ENCODE measurements at places on chromosomes 2 and 18.

GRCh38 chr2:197010200-197011020 lies 83.9 kb upstream of the PGAP1 start:
- no peak for DNase-seq

- no peak for DNase-seq
These were observed 48.3 kb upstream of the MYL1 start for GRCh38 chr2:210363261-210363660.

DNA sequence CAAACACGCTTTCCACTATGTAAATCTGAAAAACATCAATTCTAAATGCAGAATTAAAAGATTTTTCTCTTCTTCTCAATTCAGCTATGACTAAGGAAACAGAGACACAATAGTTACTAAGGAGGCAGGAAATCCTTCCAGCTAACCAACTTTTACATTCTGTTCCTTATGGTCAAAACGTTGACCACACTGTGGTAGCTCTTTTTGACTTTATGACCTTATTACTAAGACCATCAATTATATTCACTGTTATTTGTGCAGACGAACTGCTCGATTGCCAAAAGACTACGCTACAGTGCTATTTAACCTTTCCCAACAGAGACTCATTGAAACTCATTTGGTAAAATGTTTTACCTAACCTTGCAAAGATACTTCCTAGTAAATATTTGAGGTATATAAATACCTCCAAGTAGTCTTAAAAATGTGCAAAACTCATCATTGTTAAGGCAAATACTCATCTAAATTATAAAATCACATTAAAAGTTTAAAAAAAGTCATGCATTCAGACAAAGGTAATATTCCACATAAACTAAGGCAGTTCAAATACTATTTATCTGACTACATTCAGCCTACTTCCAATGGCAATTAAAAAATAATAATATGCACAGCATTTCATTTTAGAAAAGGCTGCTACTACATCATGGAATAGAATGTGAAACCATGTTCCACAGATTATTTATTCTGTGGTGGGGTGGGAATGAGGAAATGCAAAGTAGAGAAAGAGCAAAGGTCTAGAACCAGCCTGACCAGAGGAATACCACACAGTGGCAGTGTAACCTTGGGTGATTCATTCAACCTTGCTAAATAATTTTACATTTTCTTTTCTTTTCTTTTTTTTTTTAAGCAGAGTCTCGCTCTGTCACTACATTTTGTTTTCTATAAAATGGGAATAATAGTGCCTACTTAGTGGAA lies 139.9 kb downstream of the THADA start:
- no peak for DNase-seq

GRCh38 chr18:24657444-24657842 lies 197.0 kb downstream of the HRH4 start:
- DNase-seq, result no peak

- DNase-seq, result no peak
These were observed 131.9 kb downstream of the MAP4K4 start for GRCh38 chr2:101829429-101829828.

DNA sequence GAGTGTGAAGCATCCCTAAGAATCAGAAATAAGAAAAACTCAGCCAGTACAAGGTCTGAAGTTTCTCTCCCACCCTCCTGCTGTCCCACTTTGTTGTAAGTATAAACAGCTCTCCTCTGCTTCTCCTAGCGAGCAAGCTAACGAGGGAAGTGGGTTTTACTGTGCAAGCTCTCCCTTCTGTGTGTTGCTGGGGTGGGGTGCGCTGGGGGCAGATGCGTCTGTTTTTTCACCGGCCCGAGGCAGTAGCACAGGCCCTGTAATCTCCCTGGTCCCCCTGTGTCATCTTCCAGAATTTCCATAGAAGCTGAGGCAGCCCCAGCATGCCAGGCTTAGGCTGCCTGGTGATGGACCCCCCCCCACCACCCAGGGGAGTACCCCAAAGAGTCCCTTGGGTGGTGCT lies 9.4 kb upstream of the CXCR4 start:
- no peak for DNase-seq

- no peak for DNase-seq
These were observed 89.9 kb upstream of the CD226 start for GRCh38 chr18:70037431-70038061.

GRCh38 chr2:240021488-240022104 lies 3.5 kb downstream of the NDUFA10 start:
- peak; percentile 52 for DNase-seq

DNA sequence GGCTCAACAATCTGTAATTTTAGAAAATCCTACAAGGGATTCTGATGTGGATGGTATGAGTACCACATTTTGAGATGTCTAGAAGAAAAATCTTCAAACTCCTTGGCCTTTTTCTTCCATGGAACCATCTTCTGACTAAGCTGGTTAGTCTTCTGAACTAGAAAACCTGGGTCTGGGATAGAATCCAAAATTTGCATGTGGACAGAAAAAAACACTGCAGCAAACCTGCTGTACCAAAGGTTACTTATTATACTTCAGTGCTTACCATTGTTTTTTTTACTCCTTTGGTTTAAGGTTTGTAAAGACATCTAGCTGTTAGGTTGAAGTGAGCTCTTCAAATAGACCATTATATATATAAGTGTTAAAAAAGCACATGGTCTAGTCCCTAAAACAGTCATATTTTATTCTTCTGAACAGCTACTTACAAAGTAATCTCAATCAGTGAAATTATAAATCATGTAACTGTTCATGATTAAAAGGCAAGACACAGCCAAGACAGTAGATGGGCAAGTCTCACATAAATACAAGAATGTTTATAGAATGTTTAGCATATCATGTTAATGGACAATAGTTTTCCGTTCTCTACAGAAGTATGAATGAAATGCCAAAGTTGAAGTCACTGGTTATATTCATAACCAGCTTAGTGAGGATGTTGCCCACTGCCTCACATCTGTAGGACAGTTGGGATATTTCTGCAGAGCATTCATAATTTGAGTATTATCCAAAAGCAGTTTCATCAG lies 85.5 kb downstream of the ORC4 start:
- DNase-seq, result no peak

GRCh38 chr2:196927376-196928225 lies 1.1 kb upstream of the PGAP1 start:
- peak; percentile 76 for DNase-seq

DNA sequence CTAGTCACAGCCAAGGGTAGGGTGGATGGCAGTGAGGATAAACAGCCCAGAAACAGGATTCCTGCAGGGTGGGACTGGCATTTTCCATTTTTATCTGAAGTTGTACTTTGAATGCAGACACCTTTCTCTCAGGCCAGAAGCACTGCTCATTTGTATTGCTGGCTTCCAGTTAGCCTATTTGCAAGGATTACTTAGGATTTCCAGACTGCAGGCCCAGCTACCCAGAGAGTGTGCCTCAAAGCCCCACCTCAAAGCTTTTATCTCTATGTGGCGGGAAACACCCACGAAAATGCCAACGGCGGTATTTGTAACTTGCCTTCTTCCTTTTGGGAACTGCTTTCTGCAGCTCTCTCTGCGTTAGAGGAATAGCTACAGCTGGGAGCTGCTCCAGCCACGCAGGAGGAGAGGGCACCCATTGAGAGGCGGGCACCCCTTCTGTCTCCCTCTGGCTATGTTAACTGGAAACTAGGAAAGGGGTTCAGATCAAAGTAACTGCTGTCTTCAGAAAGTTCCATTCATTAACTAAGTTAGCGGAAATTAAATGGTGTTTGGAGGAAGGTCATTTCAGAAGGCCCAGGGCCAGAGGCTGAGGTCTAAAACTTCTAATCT lies 144.9 kb downstream of the TGIF1 start:
- peak; percentile 33 for DNase-seq

DNA sequence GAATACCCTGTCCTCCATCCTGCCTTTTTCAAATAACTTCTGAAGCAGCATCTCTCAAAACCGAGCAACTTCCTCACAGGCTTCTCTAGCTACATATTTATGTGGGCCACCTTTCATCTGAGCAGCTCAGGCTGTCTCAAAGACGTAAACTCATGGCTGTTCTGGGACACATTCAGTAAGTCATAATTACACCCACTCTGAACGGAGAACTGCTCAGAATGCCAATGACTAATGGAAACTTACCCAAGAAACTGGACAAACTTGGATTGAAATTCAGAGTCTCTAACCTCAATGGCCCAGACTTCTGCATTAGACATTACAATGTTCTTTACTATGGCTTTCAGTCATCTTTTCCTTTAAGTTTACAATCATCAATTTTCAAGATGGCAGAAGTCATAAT lies 145.2 kb downstream of the RAD51AP2 start:
- peak; percentile 73 for DNase-seq

DNA sequence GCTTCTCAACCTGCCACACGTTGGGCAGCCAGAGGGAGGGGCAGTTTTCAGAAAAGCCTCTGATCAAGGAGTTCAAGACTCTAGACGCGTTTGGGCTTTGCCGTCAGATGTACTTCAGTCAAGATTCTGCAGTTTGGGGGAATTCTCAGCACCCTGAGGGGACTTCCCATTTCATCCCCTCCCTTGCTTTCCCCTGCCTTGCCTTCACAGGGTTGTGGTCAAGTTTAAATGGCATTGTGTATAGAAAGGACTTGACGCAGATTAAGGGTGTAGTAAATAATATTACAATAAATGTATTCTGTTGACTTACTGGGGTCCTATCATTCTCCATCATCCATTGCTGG lies 198.3 kb upstream of the NABP1 start:
- DNase-seq, result no peak

- no peak for DNase-seq
These were observed 19.3 kb upstream of the CD28 start for GRCh38 chr2:203687165-203687564.

- DNase-seq, result no peak
These were observed 57.8 kb downstream of the HIBCH start for GRCh38 chr2:190261851-190262250.

- DNase-seq, result no peak
These were observed 376.1 kb downstream of the IRS1 start for GRCh38 chr2:226423498-226423960.

- DNase-seq, result no peak
These were observed 947.2 kb upstream of the SLC39A10 start for GRCh38 chr2:194709840-194710239.

- DNase-seq, result no peak
These were observed 45.0 kb downstream of the SLC38A11 start for GRCh38 chr2:164910101-164910899.

- no peak for DNase-seq
These were observed 143.5 kb downstream of the B3GNT2 start for GRCh38 chr2:62339413-62339812.

- DNase-seq, result no peak
These were observed 72.5 kb upstream of the RNF152 start for GRCh38 chr18:61965311-61965710.

GRCh38 chr2:84894131-84894586 lies 11.3 kb upstream of the TMSB10 start:
- no peak for DNase-seq

DNA sequence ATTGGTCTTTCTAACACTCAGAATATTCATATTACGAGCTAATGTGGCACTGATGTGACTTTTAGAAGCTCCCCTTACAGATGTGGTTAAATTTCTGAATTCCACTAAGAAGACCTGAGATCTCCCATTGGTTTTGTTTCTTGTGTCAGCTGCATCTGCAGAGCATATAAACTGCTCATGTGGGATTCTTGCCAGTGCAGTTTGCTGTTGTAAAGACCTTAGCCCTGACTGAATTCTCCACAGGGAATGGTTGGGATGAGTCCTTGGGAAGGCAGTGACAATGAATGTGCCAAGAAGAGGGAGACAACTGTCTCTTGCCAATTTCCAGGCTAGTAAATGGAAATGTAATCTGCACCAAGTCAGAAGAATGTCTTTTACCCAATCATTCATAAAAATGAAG lies 94.1 kb downstream of the PTPRM start:
- no peak for DNase-seq

- no peak for DNase-seq
These were observed 551.7 kb downstream of the SATB2 start for GRCh38 chr2:198905881-198906612.

DNA sequence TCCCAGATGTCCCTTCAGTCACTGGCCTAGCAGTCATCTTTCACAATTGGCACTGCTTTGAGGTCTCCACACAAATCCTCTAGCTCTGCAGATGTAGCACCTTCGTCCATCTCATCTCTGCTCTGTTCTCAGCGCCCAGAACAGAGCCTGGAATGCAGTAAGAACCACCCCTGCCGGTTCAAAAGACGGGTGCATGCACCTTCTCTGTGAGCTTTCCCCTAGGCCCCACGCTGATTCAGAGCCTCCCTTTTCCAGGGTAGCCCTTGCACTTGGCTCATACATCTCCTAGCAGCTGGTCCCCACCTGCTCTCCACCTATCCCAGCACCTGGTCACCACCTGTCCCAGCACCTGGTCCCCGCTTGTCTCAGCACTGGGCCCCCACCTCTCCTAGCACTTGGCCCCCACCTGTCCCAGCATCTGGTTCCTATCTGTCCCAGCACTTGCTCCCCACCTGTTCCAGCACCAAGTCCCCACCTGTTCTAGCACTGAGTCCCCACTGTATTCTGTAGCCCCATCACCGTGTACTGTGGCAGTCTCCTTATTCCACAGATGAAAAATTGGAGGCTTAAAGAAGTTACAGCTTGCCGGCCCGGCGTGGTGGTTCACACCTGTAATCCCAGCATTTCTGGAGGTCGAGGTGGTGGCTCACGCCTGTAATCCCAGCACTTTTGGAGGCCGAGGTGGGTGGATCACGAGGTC lies 4.7 kb upstream of the KCNF1 start:
- DNase-seq, result no peak

- DNase-seq, result peak; percentile 94
These were observed 21.8 kb upstream of the GLS start for GRCh38 chr2:190858817-190859216.

DNA sequence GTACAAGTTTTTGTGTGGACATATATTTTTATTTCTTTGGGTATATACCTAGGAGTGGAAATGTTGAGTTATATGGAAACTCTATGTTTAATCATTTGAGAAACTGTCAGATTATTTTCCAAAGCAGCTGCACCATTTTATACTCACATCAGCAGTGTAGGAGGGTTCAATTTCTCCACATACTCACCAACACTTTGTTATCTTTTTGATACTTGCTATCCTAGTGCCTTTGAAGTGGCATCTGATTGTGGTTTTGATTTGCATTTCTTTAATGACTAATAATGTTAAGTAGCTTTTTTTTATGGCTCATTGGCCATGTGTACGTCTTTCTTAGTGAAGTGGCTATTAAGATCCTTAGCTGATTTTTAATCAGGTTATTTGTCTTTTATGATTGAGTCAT lies 64.7 kb upstream of the SLC8A1 start:
- DNase-seq, result no peak

DNA sequence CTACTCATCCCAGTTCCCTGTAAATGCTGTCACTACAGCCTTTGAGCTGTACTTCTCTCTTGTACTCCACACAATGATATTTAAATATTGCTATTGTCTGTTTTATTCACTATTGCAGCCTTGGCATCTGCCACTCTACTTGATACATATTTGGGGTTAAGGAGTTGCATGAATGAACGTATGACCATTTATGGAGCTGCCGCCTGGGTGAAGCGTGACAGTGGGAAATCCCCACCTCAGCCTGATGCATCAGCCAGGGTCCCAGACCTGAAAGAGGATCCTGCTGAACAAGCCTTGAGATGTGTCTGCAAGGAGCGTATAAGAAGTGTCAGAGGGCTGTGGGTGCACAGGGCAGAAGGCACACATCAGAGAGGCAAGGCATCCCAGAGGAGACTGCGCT lies 39.1 kb downstream of the MRPL35 start:
- no peak for DNase-seq

GRCh38 chr2:216328347-216328746 lies 43.9 kb downstream of the MARCHF4 start:
- no peak for DNase-seq
